ENCODE measurements at places on chromosomes 2 and 18.

DNA sequence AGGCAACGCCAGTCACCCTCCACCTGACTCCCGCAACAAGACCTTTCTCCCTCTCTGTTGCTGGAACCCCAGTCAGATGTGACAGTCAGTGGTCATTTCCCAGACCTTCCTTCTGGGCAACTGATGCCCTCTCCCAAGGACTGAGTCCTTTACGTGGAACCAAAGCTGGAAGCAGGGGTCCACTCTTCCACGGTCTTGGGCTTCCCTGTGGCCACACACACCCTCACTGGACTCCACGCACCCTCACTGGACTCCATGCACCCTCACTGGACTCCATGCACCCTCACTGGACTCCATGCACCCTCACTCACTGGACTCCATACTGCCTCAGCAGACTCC, 7.1 kb downstream of the PTMA start:
- no peak for DNase-seq

DNA sequence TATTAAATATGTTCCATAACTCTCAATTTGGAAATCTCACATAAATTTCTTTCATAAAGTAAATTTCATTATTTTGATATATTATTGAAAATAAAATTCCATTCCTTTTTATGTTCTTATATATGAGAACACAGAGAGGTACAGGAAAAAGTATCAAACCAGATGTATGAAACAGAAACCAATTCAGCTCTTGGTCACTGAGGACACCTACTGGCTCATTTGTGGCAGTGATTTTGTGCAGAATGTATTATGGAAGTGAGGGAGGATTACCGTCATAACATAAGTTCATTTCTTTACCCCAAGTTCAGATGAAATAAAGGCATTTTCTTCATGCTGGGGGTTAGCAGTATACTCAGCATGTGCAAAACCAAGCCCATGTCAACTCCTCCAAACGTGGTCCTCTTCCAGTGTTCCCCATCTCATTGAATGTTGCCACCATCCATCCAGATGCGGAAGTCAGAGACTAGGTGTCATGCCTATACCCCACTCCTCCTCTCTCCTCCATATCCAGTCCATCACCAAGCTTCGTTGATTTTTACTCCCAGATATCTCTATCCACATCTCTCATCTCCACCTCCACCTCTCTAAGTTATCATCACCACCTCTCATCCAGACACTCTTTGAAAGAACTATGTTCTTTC, 41.7 kb upstream of the MALL start:
- DNase-seq = no peak

DNA sequence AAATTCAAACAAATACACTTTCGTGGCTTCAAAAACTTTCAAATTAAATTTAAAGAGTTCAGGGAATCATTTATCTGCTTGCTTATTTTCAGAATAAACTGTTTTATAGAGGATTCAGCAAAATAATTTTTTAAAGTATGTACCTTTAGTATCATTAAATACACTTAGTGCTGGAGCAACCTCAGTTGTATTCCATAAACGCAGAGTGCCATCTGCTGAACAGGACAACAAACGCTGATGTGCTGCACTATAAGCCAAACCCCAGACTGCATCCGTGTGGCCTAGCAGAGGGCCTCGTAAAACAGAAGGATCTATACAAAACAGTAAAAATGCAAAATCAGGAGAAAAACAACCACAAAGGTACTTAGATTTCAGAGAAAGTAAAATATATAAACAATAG, 108.6 kb downstream of the STRN start:
- no peak for DNase-seq

DNA sequence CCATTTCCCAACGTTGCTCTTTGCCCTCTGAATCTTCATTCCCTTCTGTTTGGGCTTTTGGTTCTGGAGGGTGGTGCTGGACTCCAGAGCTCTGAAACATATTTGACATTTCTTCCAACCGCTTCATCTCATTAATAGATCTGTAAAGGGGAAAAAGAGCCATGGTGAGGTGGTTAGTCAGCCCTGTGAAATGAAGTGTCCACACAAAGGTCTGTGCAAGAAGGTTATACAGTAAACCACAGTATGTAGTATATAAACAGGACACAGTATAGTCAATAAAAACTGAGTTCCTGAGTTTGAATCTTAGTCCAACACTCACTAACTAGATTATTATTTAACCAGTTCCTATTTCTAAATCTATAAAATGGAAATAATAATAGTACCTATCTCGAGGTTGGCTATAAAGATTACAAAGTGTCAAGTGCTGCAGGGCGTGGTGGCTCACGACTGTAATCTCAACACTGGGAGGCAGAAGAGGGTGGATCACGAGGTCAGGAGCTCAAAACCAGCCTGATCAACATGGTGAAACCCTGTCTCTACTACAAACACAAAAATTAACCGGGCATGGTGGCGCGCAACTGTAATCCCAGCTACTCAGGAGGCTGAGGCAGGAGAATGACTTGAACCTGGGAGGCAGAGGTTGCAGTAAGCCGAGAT, 13.1 kb downstream of the STARD7 start:
- DNase-seq = no peak

DNA sequence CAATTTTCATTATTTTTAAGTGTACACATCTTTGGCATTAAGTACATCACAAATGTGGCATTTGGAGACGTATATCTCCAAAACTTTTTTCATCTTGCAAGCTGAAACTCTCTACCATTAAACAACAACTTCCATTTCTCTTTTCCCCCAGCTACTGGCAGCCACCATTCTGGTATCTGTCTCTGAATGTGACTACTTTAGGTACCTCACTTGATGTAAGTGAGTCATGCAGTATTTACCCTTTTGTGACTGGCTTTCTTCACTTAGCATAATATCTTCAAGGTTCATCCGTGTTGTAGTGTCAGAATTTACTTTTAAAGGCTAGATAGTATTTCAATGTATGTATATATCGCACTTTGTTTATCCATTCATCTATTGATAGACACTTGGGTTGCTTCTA, 17.0 kb downstream of the BABAM2 start:
- DNase-seq = no peak

DNA sequence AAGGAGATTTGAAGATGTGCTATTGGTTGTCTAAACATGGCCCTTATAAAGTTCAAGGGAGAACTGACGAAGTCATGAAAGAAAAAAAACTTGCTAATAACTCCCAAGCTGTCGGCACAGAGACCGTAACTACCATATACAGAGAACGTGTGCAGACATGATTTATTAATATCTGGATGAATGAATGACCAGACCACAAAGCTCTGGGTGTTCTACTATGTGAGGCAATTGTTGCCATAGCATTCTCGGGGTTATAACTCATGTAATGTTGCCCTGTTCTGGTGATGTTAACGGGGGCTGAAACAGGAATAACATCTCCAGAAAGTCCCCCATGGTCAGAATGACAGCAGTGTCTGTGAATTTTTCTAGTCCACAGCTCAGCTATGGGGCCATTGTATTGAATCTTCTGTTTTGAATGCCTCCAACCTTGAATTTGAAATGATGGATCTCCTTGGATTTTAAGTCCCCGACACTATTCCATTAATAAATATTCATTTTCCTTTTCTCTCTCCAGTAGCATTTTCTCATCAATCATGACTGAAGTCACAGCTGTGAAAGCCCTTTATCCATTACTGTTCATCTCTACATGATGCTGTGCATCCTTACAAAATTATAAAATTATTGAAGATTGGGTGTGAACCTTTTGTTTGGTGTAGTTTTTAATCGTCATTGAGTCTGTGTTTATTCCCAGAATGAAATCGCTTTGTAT, 483.4 kb upstream of the KLHL29 start:
- DNase-seq = no peak

- DNase-seq = no peak
Measured at GRCh38 chr2:656676-657075, 20.5 kb downstream of the TMEM18 start.

DNA sequence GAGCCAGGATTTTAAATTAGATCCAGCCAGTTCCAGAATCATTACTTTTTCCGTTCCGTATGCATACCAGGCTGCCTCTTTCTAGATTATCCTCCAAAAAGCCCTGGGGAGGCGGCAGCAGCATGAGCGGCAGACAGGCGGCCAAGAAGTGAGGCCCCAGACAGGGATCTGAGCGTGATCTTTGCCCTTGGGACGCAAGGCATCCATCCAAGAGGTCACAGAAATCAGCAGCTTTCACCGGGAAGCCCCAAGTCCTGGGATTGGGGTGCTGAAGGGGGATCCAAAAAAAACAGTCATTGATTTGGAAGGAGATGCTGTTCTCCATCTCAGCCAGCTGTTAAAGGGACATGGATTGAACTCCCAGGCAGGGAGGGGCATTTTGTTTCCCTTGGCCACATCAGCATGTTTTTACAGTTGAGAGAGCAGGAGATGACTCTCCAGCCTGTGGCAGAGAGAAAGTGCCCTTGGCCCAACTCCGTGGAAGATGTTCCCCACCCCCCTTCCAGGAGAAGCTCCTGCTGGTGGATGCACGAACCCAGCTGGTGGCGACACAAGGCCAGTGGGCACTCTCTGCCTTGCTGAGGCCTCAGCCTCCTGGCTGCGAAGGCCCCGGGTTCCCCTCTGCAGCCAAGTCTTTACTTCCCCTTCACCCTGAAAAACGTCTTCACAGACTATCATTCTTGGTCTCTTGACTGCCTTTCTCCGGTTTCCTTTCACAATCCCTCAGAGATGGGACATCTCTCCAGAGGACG, 265.6 kb downstream of the ANAPC1 start:
- no peak for DNase-seq

GRCh38 chr18:63291278-63291677, 28.3 kb downstream of the BCL2 start:
- no peak for DNase-seq

- no peak for DNase-seq
Measured at GRCh38 chr2:165584126-165584654, 114.7 kb downstream of the CSRNP3 start.

DNA sequence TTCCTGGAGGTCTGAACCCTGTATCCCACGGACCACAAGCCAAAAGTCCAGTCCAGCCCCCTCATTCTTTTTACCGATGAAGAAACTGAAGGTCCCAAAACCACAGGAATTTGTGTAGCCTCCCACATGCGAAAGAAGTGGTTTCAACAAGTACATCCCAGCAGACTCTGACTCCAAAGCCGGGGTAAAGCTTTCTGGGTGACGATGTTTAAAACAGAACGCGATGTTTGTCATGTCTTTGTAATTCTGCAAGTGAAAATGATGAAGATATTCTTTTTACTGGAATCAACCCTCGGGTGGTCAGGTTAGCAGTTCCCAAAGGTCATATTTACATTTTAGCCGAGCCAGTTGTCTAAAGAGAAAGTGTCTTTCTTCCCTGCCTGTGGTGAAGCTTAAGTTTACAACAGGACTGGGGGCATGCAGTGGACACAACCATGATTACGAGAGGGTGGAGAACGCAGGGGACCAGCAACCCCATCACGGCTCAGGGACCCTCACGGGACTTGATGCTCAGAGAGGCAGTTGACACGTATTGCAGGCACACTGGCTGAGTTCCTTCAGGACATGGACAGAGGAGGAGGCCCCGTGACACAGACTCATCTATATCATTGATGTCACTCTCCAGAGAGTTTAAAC, 17.8 kb upstream of the TMEM131 start:
- DNase-seq = no peak

DNA sequence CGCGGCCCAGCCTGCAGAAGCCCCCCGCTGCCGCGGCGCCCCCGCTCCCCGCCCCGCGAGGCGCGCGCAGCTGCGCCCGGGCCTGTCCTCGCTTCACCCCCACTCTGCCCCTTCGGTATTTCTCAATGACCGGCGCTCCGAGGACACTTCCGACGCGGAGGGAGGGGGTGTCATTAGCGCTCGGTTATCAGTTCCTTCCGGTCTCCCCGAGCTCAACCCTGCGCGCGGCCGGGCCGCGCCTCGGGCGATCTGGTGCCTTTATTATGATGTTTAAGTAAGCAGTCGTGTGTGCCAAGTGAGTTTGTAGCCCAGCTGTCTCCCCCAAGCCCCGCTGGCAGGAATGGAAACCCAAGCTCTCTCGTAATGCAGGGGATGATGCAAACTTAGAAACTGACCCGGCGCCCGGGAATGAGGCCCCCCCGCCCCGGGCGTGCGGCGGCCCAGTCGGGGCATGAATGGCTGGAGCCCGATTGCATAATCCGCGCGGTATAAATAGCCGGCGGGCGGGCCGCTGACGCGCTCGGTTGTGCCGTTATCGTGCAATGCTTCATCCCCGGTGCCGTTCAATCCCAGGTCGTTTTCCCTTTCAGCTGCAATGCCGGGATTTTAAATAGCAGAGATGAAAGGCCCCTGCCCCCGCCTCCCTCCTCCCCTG, 3.9 kb upstream of the SPRED2 start:
- peak; percentile 85 for DNase-seq

GRCh38 chr2:167005096-167005495, 116.8 kb downstream of the XIRP2 start:
- no peak for DNase-seq

DNA sequence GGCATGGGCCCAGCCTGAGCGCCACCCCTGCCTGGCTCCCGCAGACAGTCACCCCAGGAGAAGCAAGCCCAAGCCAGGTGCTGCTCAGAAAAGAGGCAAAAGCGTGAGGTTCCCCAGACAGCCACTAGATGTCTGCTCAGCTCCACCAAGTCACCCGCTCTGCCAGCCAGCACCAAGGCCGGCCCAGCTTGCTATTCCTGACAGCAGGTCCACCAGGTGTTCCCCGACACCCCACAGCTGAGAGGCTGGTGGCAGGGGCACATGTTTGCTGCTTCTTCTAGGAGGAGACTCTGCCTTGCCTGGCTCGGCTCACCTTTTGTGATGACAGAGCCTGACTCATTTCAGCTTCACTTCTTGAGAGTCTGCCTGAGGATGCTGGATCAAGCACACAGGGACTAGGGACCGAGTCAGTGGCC, 206.7 kb downstream of the MGAT5 start:
- DNase-seq = no peak

DNA sequence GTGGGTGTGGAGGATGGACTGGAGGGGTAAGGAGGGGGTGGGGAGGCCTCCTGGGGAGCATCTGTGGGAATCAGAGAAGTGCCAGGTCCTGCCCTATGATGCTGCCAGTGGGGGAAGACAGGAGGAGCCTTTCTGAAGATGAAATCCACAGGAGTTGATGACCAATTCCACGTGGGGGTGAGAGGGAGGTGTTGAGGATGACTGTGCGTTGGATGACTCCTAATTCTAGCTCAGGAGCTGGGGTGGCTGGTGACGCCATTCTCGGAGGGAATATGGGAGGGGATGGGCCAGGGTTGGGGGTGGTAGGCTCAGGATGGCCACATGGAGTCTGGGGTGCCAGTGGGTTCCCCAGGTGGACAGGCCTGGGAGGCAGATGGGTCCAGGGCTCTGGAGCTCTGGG, 32.3 kb downstream of the EMX1 start:
- no peak for DNase-seq

- no peak for DNase-seq
Measured at GRCh38 chr2:58601017-58601416, 359.9 kb upstream of the FANCL start.
